ENCODE measurements at places on chromosomes 1 and 21.

- no peak for DNase-seq
Measured at GRCh38 chr1:14615549-14616218, 17.2 kb downstream of the KAZN start.

- peak; percentile 81 for DNase-seq
Measured at GRCh38 chr21:45128613-45129188, 54.3 kb downstream of the ADARB1 start.

- DNase-seq: no peak
Measured at GRCh38 chr1:65949230-65949626, 156.5 kb downstream of the PDE4B start.

- peak; percentile 79 for DNase-seq
Measured at GRCh38 chr1:30663596-30664091, 59.7 kb downstream of the MATN1 start.

- no peak for DNase-seq
Measured at GRCh38 chr1:81155131-81155530, 645.6 kb upstream of the ADGRL2 start.

GRCh38 chr1:159122005-159122621, 45.5 kb upstream of the AIM2 start:
- DNase-seq: no peak

GRCh38 chr1:83508485-83509151, 490.3 kb downstream of the TTLL7 start:
- peak; percentile 60 for DNase-seq

DNA sequence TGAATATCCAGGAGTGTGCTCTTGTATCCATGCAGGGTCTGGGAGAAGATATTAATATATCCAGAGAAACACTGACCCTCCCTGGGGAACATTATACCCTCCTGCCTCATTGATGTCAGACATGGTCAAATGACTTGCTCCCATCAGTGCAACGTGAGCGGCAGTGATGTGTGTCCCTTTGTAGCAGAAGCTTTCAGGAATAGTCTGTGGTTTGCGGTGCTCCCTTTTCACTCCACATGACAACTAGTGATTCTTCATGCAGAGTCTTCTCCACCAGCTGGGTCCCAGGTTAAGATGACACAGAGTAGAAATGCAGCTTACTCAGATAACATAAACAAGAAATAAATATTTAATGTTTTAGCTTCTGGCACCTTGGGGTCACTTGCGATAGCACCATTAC, 31.9 kb upstream of the LYPD8 start:
- no peak for DNase-seq

All from tongue (tissue), 3 donors.